ENCODE measurements at places on chromosomes 12 and 14.

DNA sequence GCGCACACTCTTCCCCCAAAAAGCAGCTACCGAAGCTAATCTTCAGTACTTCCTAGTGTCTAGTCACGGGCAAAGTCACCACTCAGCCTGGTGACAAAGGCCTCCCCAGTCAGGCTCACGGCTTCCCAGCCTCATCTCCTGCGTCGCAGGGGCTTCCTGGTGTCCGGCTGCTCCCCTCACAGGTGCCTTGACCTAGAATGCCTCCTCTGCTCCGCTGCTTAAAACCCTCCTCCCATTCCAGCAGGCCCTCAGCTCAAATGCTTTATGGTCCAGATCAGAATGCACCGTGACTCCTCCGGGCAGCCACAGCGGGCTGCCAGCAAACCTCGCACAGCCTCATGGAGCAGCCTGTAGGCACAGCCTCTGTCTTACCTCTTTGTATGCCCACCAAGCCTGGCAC lies 53.1 kb downstream of the PRIMA1 start:
- H3K4me3 ChIP-seq: no peak overlapping the region
- no peak for DNase-seq
- no peaks in the 10 kb centered on the region for H3K36me3 ChIP-seq
- no peaks in the 10 kb centered on the region for H3K4me1 ChIP-seq
- no peak overlapping the region for H3K27ac ChIP-seq
- peaks cover 39% of the 10 kb centered on the region for H3K27me3 ChIP-seq

GRCh38 chr12:4044736-4045730 lies 171.8 kb upstream of the PARP11 start:
- H3K36me3 ChIP-seq: no peaks in the 10 kb centered on the region
- no peak overlapping the region for H3K4me3 ChIP-seq
- H3K4me1 ChIP-seq: no peaks in the 10 kb centered on the region
- H3K27me3 ChIP-seq: peaks cover 13% of the 10 kb centered on the region
- DNase-seq: no peak

DNA sequence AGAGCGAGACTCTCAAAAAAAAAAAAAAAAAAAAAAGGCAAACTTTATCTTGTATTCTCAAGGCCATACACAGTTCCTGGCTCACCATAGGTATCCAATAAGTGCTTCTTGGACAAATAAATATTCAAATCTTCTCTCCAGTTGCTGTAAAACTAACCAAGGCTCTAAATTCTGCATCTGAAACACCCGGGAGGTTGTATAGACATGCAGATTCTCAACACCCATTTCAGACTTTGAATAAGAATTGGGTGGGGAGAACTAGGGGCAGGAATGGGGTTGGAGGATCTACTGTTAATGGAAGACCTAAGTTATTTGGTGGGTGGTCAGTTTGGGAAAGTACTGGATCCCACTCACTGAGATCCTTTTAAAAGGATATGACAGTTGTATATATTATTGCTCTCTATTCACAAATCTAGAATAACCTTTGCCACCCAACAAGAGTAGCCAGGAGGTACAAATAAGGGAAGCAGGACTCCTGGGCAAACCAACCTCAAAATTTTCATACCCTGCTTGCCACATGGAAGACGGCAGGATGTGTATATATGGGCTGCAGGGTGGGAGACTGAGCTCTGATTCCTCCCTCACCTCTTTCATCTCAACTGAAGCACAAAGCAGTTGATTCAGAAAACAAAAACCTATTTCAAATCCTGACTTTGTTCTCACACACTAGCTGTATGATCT lies 879 bp downstream of the GDF3 start:
- no peaks in the 10 kb centered on the region for H3K36me3 ChIP-seq
- no peaks in the 10 kb centered on the region for H3K4me1 ChIP-seq
- no peak for DNase-seq
- no peak overlapping the region for H3K4me3 ChIP-seq
- no peak overlapping the region for H3K27ac ChIP-seq

DNA sequence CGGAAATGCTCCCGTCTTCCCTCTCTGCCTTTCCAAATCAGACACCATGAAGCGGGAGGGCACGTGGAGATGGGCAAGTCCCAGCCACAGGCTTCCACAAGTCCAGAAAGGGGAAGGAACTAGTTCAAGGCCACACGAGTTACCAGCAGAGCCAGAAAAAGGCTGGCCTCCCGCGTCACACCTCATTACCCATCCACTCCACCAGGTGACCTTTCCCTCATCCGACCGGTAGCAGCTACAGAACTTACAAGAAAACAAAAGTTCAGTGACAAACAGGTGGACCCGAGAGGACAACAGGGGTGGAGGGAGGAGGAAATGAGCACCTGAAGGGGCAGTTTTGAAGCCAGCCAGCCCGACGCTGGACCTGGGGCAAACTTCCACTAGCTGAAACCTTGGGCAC lies 46.9 kb downstream of the CHGA start:
- no peaks in the 10 kb centered on the region for H3K27me3 ChIP-seq
- no peak overlapping the region for H3K27ac ChIP-seq
- no peak overlapping the region for H3K4me3 ChIP-seq
- H3K36me3 ChIP-seq: peaks cover 3% of the 10 kb centered on the region
- DNase-seq: no peak

- H3K4me3 ChIP-seq: no peak overlapping the region
- H3K4me1 ChIP-seq: no peaks in the 10 kb centered on the region
- H3K36me3 ChIP-seq: no peaks in the 10 kb centered on the region
- no peak overlapping the region for H3K27ac ChIP-seq
- DNase-seq: no peak
Observed at GRCh38 chr12:130433411-130433810, 95.7 kb downstream of the PIWIL1 start.

GRCh38 chr14:50830932-50831725 lies at the start of gene NIN:
Gene NIN, minus strand, starts transcription at chr14:50831162. Its CDS starts 9,106 bp downstream, at chr14:50822056.
- H3K27ac ChIP-seq: peak within 1 kb of the TSS; percentile 94
- peak; percentile 60 for DNase-seq
- H3K4me3 ChIP-seq: peak within 1 kb of the TSS; percentile 97

- no peak for DNase-seq
- H3K36me3 ChIP-seq: no peaks in the 10 kb centered on the region
- H3K4me3 ChIP-seq: no peak overlapping the region
- H3K27ac ChIP-seq: no peak overlapping the region
Observed at GRCh38 chr14:94805680-94806288, 35.9 kb upstream of the GSC start.

GRCh38 chr14:68273413-68273812 lies 453.8 kb downstream of the RAD51B start:
- H3K27me3 ChIP-seq: no peaks in the 10 kb centered on the region
- H3K4me3 ChIP-seq: no peak overlapping the region
- no peak for DNase-seq
- H3K36me3 ChIP-seq: no peaks in the 10 kb centered on the region

- H3K36me3 ChIP-seq: no peaks in the 10 kb centered on the region
- H3K27me3 ChIP-seq: peaks cover 8% of the 10 kb centered on the region
- H3K27ac ChIP-seq: no peak overlapping the region
- no peak for DNase-seq
Observed at GRCh38 chr12:89833337-89834252, 125.0 kb upstream of the ATP2B1 start.

DNA sequence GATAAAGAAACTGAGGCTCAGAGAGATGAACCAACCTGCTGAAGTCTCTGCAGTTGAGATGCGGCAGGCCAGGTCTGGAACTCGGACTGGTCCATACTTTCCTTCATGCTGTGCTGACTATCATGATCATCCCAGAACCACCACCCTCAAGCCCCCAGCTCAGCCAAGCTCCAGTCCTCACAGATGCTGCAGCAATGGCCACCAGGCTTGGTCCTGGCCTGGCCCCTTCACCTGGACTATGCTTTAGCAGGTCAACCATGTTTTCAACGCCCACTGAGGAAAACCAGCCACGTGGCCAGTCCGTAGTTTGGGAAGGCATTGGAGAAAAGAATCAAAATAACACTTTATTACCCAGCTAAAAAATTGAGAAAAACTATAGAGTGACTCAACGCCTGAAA lies 1.4 kb downstream of the GPR68 start:
- DNase-seq: no peak
- peaks cover 59% of the 10 kb centered on the region for H3K36me3 ChIP-seq
- H3K27ac ChIP-seq: peak overlapping the region; percentile 94
- peak overlapping the region; percentile 89 for H3K4me3 ChIP-seq
- H3K27me3 ChIP-seq: no peaks in the 10 kb centered on the region

- no peaks in the 10 kb centered on the region for H3K4me1 ChIP-seq
- peaks cover 8% of the 10 kb centered on the region for H3K27me3 ChIP-seq
- H3K4me3 ChIP-seq: no peak overlapping the region
- no peak for DNase-seq
- H3K27ac ChIP-seq: no peak overlapping the region
Observed at GRCh38 chr12:46439793-46440511, 67.4 kb upstream of the SLC38A2 start.

- H3K36me3 ChIP-seq: no peaks in the 10 kb centered on the region
- no peaks in the 10 kb centered on the region for H3K4me1 ChIP-seq
- H3K27me3 ChIP-seq: peaks cover 32% of the 10 kb centered on the region
- no peak overlapping the region for H3K4me3 ChIP-seq
Observed at GRCh38 chr12:113724794-113725556, 241.2 kb downstream of the RBM19 start.

GRCh38 chr14:54665946-54666345 lies 99.0 kb downstream of the SAMD4A start:
- H3K36me3 ChIP-seq: peaks cover 8% of the 10 kb centered on the region
- H3K4me1 ChIP-seq: peaks cover 19% of the 10 kb centered on the region
- peaks cover 80% of the 10 kb centered on the region for H3K27me3 ChIP-seq
- no peak overlapping the region for H3K4me3 ChIP-seq
- no peak for DNase-seq
- no peak overlapping the region for H3K27ac ChIP-seq

GRCh38 chr12:10557329-10557728 lies 51.6 kb downstream of the EIF2S3B start:
- H3K27ac ChIP-seq: peak overlapping the region; percentile 85
- DNase-seq: no peak
- peak overlapping the region; percentile 74 for H3K4me3 ChIP-seq
- H3K27me3 ChIP-seq: no peaks in the 10 kb centered on the region
- H3K36me3 ChIP-seq: peaks cover 44% of the 10 kb centered on the region

GRCh38 chr12:87001102-87001501 lies 744.9 kb upstream of the MGAT4C start:
- no peak for DNase-seq
- H3K27me3 ChIP-seq: no peaks in the 10 kb centered on the region
- H3K4me1 ChIP-seq: no peaks in the 10 kb centered on the region
- H3K4me3 ChIP-seq: no peak overlapping the region
- H3K36me3 ChIP-seq: no peaks in the 10 kb centered on the region

GRCh38 chr12:40733871-40734270 lies 41.6 kb downstream of the CNTN1 start:
- no peaks in the 10 kb centered on the region for H3K27me3 ChIP-seq
- H3K27ac ChIP-seq: no peak overlapping the region
- no peak for DNase-seq
- no peaks in the 10 kb centered on the region for H3K4me1 ChIP-seq

DNA sequence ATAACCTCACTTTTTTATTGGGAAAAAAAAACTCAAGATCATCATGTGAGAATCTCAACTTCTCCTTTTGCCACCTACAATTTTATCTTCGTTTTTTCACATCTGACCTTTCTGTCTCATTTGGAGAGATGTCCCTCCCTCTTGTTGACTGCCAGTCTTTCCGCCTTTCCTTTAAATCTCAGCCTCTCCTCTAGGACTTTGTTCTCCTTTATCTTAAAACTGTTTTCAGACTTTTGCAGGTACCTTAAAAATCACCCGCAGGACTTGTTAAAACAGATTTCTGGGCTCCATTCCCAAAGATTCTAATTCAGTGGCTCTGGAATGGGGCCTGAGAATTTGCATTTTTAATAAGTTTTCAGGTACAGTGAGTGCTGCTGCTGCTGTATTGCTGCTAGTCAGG lies 223.2 kb downstream of the NTF3 start:
- H3K4me3 ChIP-seq: no peak overlapping the region
- no peaks in the 10 kb centered on the region for H3K27me3 ChIP-seq
- H3K36me3 ChIP-seq: no peaks in the 10 kb centered on the region
- no peak for DNase-seq
- H3K27ac ChIP-seq: no peak overlapping the region

DNA sequence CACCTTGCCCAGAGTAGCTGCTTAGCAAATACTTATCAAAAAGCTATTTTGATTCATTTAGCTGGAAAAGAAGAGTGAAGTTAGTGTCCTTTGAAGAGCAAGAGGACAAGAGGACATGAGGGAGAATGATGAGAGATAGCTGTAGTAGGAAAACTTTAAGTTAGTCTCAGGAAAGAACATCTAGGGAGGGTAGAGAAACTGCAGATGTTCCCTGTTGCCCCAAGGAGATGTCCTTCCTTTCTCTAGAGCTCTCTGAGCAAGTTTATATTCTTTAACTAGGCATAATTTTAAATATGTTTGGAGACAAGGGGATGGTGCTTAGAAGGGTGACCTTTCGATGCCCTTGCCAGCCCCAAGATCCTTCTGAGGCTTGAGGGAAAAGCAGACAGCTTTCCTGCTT lies 529.1 kb upstream of the TBX3 start:
- no peak overlapping the region for H3K4me3 ChIP-seq
- H3K27ac ChIP-seq: no peak overlapping the region
- no peaks in the 10 kb centered on the region for H3K27me3 ChIP-seq
- no peaks in the 10 kb centered on the region for H3K36me3 ChIP-seq
- no peaks in the 10 kb centered on the region for H3K4me1 ChIP-seq

DNA sequence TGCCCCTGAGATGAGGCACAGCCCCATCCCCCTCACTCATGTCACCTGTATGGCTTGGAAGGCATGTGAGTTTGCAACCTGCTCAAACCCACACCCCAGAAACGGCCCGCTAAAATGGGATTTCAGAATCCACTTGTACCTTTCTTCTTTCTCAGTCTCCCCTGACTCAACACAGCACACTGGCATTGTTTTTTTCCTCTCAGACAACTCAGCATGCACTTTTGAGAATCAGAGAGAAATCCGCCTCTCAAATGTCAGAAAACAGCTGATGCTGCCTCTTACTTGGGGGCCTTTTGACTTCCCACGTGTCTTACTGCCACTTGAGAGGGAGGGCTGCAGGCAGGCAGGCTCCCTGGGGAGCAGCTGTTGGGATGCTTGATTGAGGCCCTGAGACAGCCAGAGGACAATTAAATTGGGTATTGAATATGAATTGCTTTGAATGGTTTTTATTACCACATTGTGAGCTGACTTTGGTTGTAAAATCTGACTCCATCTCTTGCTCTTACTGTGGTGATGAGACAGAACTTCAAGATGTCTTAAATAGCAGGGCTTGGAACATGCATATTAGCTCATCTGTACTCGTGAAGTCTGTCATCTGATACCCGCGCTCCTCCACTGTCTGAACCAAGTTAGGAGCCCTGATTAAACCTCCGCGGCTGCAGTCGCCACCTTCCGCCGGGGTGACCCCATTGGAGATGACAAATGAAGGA lies 96.6 kb downstream of the APAF1 start:
- no peak for DNase-seq
- no peak overlapping the region for H3K4me3 ChIP-seq
- peaks cover 2% of the 10 kb centered on the region for H3K36me3 ChIP-seq
- peaks cover 14% of the 10 kb centered on the region for H3K27me3 ChIP-seq
- H3K27ac ChIP-seq: no peak overlapping the region
- peaks cover 7% of the 10 kb centered on the region for H3K4me1 ChIP-seq

- no peak for DNase-seq
- peaks cover 31% of the 10 kb centered on the region for H3K27me3 ChIP-seq
- H3K4me1 ChIP-seq: no peaks in the 10 kb centered on the region
- no peak overlapping the region for H3K27ac ChIP-seq
Observed at GRCh38 chr12:107662484-107662883, 23.1 kb upstream of the PWP1 start.

GRCh38 chr14:22418631-22419030 lies 170.4 kb downstream of the DAD1 start:
- no peaks in the 10 kb centered on the region for H3K27me3 ChIP-seq
- no peak for DNase-seq
- no peaks in the 10 kb centered on the region for H3K4me1 ChIP-seq
- H3K27ac ChIP-seq: no peak overlapping the region
- H3K36me3 ChIP-seq: no peaks in the 10 kb centered on the region

- H3K27ac ChIP-seq: no peak overlapping the region
- H3K4me1 ChIP-seq: no peaks in the 10 kb centered on the region
- H3K36me3 ChIP-seq: no peaks in the 10 kb centered on the region
Observed at GRCh38 chr14:51501746-51502145, 150.0 kb upstream of the FRMD6 start.
